Smooth muscle cell of the pulmonary artery (primary cell): ENCODE measurements at places on chromosomes 6 and 20. TPM values are rescaled to one million over a fixed set of nuclear protein-coding genes. Genes with fewer than 3 reads are reported as not detected.

The TUBB1 gene
- total RNA-seq: 0.03 TPM in 1 of 2 replicates, not detected in the other

The SLC17A4 gene
- not detected in 2 replicates for total RNA-seq

The GLP1R gene
- total RNA-seq: not detected in 2 replicates

The TNXB gene
- total RNA-seq: 9.8 and 66.7 TPM in 2 replicates

The DEFB124 gene
- not detected in 2 replicates for total RNA-seq

The GNAS-AS1 gene
- 0.72 and 1.2 TPM in 2 replicates for total RNA-seq

The FAM162B gene
- total RNA-seq: 2.2 and 11.5 TPM in 2 replicates

The PDYN gene
- total RNA-seq: not detected in 2 replicates

The HLA-DMB gene
- total RNA-seq: 0.07 and 0.59 TPM in 2 replicates
